ENCODE measurements at places on chromosomes 16 and 17.

GRCh38 chr17:81534157-81535006 is 6.2 kb downstream of the FSCN2 start:
- DNase-seq, result no peak

DNA sequence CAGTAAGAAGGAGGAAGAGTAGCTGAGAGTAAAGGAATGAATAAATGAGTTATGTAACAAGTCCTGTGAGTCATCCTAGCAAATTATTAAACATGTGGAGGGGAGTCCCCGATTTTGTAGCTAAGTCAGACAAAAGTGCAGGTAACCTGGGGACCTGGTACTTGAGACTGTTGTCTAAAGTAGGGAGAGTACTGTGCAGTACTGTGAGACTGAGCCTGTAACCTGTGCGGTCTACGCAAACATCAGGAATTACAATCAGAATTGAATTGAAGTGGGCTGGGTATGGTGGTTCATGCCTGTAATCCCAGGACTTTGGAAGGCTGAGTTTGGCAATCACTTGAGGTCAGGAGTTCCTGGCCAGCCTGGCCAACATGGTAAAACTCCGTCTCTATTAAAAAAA is 35.7 kb downstream of the IKZF3 start:
- DNase-seq, result no peak

- peak; percentile 90 for DNase-seq
These were observed at the start of gene TNK1 for GRCh38 chr17:7380855-7381683. TNK1 (plus strand) TSS chr17:7381089; CDS start chr17:7382927, 1,838 bp downstream.

DNA sequence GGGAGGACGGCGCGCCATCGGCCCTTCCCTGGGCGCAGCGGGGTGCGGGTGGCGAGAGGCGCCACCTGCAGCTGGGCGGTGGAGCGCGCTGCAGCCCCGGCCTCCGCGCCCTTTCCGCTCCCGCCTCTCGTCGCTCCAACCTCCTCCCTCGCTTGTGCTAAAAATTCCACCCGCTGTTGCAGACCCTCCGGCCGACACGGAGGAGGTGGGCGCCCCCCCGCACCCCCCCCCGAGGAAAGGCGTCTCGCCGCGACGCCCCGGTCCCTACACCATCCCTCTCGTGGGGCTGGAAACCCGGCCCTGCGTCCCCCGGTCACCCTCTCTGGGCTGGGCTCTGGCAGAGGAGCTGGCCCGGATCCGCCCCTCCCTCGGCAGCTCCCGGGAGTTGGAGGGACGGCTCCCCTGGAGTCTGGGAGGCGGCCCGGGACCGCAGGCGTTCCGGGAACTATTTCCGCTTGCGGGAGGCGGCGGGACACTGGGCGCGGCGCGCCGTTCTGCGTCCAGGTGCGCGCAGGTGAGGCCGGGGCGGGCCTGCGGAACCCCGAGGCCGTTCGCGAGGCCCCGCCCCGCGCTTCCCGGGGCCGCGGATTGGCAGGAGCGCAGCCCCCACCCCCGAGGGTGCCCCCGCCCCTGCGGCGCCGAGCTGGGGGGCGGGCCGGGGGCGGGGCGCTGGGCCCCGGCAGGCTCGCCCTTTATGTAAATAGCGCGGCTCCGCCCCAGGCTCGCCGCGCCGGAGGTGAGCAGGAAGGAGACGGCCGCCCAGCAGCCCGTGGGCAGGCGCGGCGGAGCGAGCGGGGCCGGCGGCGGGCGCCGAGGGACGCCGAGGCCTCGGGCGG is at the start of gene LLGL2:
Gene LLGL2 (plus strand): TSS at position 728 of the 836 bp plus-strand sequence. CDS start 17,730 bp downstream, outside the sequence.
- DNase-seq, result peak; percentile 94

GRCh38 chr17:9768381-9768934 is 22.9 kb downstream of the DHRS7C start:
- no peak for DNase-seq

All from D721Med (cell line).